ENCODE measurements at places on chromosomes 2 and 18.

DNA sequence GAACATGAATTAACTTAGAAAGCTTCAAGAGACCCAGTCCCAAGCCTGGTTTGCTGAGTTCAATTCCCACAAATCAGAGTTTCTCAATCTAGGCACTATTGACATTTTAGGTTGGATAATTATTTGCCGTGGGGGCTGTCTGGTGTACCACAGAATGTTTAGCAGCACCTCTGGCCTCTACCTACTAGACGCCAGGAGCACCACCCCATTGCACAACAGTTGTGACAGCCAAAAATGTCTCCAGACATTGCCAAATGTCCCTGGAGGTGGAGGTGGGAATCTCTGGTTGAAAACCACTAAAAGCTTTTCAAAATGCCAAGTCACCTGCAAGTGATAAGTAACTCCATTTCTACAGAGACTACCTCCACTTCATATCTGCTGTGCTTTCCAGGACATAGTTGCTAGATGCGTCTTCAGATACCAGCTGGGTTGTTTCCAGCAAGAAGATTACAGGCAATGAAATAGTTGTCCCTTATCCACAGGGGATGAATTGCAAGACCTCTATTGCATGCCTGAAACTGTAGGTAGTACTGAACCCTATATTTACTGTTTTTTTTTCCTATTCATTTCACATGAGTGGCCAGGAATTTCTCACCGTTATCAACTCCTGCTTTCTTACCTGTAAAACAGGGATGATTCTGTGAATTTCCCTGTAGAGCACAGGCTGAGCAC is 554.3 kb downstream of the ZEB2 start:
- no peak for DNase-seq

DNA sequence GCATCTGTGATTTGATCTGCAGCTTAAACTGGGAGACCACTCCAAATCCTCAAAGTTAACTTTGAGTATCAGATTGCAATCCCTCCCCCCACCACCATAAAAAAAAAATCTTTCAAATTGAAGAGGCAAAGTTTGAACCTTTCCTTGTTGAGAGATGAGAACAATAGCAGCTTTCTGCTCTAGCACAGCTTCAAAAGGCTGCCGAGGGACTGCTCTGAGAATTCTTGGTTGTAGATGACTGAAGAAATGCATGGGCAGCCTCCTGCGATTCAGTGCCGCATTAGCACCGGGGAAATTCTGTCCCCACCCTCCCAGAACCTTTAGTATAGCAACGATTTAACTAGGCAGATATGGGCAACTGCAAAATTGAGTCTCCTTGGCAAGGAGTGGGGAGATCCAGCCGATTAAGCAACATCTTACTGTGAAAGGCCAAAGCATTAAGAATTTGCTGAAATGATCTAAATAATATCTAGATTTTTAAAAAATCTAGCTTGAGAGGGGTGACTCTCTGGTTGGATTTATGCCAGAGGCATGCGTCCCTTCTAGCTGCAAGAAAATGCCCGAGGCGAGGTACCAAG is 3.9 kb upstream of the SP5 start:
- no peak for DNase-seq

- no peak for DNase-seq
Observed at GRCh38 chr2:127606625-127607398, 39.1 kb upstream of the GPR17 start.

- no peak for DNase-seq
Observed at GRCh38 chr18:5543036-5543680, 639 bp downstream of the EPB41L3 start.

GRCh38 chr2:239169311-239170048 is 231.3 kb downstream of the HDAC4 start:
- DNase-seq, result no peak

- DNase-seq, result no peak
Observed at GRCh38 chr2:9145109-9145751, 61.4 kb upstream of the ASAP2 start.

GRCh38 chr2:72098935-72099334 is 48.7 kb downstream of the CYP26B1 start:
- DNase-seq, result no peak

DNA sequence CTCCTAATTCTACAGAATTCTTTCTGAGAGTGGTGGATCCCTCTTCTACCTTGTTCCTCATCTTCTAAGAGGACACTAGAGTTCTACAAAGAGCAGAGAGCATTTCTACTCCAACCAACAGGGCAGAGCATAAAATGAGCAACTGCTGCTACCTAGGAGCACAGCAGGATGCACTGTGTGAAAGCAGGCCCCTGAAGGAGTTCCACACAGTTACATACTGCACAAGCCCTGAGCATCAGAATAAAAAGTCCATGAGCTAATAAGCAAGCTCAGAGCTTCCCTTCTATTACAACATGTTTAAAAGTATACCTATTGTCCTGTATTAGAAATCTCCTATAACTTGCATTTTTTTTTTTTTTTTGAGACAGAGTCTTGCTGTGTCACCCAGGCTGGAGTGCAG is 8.4 kb downstream of the FHL2 start:
- DNase-seq, result no peak

- no peak for DNase-seq
Observed at GRCh38 chr2:20049637-20050036, 1.8 kb downstream of the LAPTM4A start.

DNA sequence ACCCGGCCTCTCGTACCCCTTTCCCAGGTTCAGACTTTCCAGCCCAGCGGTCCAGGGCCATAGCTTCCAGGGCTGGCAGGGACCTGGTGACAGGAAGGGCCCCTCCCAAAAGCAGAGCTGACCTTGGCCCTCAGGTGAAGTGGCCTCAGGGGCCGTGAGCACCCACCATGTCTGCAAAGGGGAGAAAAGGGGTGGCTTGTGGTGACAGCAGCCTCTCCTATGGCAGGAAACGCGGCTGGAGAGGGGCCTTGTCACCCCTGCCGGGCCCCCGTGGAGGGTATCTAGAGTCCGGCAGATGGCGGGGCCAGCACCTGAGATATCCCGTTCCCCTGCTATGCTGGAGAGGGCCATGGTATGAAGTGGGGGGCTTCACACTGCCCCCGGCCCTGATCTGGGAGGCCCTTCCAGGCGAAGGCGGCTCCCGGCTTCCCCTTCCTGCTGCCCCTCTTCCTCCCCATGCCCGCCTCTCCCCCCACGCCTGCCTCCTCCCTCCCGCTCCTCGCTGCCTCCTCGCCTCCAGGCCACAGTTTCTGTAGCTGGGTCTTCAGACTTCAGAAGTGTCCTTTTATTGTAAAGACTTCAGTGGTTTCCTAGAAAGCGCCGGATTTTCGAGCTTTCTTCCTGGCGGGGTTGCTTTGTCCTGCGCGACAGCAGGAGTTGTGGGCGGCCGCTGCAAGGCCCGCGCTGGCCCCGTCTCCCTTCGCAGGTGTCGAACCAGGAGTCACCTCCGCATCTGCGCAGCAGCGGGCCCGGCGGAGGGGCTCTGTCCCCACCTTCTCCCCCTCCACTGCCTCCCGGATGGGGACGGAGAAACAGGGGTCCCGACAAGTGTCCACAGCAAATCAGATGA is 240.5 kb upstream of the MYT1L start:
- no peak for DNase-seq

- DNase-seq, result no peak
Observed at GRCh38 chr18:22033085-22033484, 136.3 kb upstream of the GATA6 start.

DNA sequence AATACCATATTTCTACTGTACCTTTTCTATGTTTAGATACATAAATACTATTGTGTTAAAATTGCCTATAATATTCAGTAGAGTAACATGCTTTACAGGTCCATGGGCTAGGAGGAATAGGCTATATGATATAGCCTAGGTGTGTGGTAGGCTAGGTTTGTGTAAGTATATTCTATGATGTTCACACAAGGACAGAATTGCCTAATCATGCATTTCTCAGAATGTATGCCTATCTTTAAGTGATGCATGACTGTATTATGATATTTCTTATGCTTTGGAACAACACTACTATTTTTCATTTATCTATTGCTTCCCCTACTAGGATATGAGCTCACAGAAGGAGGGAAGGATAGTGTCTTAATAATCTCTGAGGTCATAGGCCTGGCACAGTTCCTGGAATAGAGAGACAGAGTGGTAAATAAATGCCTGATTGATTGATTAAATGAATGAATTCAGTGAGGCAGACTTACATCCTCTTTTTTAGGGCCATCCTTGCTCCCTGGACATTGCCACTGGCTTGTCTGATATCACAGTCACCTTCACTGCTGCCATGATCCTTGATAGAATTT is 121.0 kb downstream of the MYO3B start:
- no peak for DNase-seq

GRCh38 chr18:38930881-38931753 is 1365.5 kb upstream of the CELF4 start:
- DNase-seq, result no peak
